HFF-Myc (cell line): ENCODE measurements at places on chromosomes 7 and 10.

DNA sequence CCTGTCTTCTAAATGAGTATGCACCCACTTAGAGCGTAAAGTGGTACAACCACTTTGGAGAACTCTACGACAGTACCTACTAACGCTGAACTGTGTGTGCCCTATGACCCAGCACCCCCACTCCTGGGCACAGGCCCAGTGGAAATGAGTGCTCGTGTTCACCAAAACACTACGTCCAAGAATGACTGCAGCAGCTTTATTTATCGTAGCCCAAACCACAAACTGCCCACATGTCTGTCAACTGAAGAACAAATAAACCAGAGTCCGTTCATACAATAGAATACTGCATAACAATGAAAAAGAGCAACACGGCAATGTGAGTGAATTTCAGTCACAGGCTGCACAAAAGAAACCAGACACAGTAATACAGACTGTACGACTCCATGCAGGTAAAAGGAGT is 35.4 kb downstream of the TLL2 start:
- no peak for DNase-seq

GRCh38 chr7:139341776-139342226 is 664 bp downstream of the FMC1 start:
- no peak for DNase-seq

- DNase-seq, result no peak
These were observed 11.5 kb upstream of the GRIFIN start for GRCh38 chr7:2487586-2488271.

- no peak for DNase-seq
These were observed 9.3 kb downstream of the RASGEF1A start for GRCh38 chr10:43257347-43258210.

- DNase-seq, result no peak
These were observed 39.6 kb downstream of the GLI3 start for GRCh38 chr7:42197451-42197850.

DNA sequence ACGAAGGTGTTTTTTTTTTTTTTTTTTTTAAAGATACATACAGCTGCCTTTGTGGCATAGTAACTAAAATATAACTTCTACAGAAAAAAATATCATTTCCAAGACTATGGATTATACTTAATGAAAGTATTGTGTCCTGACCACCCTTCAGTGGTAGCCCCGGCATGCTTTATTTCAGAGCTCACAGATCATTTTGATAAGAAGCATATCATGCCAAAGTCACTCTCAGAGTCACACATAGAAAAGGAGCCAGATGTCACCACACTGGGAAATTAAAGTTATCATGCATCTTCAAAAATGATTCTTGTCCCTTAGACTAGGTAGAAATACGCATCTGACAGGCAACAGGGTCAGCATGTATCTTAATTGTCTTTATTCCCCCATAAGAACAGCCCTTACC is 3.0 kb downstream of the ADARB2 start:
- DNase-seq, result no peak

- DNase-seq, result no peak
These were observed at the start of gene PAPOLB for GRCh38 chr7:4861673-4862072. Gene PAPOLB (minus strand): TSS chr7:4862030. CDS start chr7:4861810, 220 bp downstream.

GRCh38 chr10:21757185-21757901 is 223.3 kb downstream of the MLLT10 start:
- DNase-seq, result no peak

DNA sequence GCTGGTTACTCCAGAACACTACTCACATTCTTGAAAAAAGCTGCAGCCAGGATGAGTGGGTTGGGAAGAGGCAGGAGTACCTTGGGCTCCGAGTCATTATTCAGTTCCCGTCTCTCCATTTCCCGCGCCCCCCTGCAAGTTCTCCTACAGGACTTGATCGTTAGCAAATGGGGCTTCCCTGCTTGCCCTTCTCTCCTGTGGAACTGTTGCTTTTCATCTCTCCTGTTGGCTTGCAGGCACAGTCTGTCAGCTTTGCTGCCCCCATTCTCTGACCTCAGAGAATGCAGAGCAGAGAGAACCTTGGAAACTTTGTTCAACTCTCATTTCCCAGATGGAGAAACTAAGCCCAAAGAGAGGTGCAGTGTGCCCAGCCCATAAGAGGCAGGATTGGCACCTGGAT is 35.6 kb upstream of the LRRC4 start:
- no peak for DNase-seq

- no peak for DNase-seq
These were observed 121.6 kb downstream of the SH2D4B start for GRCh38 chr10:80659289-80659688.

DNA sequence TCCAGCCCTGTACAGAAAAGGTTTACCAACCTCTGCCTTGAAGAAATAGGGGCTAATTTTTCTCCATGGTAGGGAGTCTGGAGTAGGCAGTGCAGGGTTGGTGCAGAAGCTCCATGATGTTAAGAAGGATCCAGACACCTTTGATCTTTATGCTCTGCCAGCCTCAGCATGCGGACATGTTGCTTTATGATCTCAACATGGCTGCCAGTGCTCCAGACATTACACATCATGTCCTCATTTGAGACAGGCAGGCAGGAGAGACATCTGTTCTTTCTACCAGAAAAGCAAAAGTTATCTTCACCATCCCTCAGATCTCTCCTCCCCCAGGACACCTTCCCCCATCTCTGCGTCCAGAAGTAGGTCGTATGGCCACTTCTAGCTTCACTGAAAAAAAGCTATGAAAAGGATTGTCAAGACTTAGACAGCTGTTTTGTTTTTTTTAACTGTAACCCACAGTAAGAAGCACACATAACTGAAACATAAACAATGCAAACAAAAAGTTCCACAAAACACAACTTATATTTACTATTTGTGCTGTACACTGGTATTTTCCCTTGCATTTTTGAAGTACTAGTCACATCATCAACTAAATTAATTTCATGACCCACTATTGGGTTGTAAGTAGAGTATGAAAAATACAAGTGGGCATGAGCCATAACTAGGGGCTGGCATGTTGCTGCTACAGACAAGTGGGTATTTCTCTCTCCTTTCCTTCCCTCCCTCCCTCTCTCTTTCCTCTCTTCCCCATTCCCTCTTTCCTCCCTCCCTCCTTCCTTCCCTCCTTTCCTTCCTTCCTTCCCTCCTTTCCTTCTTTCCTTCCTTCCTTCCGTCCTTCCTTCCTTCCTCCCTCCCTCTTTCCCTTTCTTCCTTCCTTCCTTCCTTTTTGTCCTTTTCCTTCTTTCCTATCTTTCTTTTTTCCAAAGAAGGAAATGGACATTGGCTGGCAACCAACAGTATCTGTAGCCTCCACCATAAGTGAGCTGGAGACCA is 2.6 kb upstream of the RASSF4 start:
- no peak for DNase-seq

DNA sequence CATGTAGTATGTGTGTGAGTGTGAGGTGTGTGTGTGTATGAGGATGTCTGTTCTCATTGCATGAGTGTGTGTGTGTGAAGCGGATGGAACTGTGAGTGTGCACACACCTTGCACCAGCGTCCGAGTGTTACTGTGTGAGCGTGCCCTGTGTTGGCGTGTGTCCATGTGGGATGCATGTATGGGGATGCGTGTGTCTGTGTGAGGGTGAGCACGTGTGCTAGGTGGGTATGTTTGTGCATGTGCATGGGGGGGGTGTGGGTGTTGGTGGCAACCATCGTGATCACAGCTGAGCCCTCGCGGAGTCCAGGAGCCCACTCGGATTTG is 6.4 kb downstream of the KNDC1 start:
- no peak for DNase-seq

DNA sequence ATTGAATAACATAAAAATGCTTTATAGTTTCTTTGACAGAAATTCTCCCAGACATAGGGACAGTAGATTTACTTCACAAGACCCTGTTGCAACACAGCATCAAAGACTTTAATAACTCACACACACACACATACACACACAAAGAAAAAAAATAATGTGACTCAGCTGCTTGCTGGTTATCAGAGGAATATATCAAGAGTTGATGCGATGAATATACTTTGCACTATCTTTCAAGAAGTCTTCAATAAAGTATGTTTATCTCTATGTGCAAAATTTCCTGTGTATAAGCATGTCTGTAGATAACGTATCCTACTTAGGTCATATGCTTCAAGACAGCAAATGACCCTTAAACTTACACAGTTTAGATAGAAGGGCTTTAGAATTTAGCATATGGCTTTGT is 243.1 kb downstream of the ARL4A start:
- no peak for DNase-seq

- DNase-seq, result no peak
These were observed 36.6 kb upstream of the ZMIZ2 start for GRCh38 chr7:44712012-44712411.

DNA sequence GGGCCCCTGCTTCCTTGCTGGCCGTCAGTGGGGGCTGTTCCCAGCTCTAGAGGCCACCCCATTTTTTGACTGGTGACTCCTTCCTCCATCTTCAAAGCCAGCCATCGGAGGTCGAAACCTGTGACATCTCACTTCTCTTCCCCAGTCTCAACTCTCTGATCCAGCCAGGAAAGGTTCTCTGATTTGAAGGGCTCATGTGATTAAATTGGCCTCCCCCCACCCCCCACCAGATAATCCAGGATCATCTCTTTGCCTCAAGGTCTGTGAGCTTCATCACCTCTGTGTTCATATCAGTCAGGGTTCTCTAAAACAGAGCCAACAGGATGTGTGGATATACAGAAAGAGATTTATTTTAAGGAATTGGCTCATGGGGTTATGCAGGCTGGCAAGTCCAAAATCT is 5.6 kb upstream of the RAMP3 start:
- DNase-seq, result no peak

- no peak for DNase-seq
These were observed 256.8 kb downstream of the BMPER start for GRCh38 chr7:34162027-34162565.

DNA sequence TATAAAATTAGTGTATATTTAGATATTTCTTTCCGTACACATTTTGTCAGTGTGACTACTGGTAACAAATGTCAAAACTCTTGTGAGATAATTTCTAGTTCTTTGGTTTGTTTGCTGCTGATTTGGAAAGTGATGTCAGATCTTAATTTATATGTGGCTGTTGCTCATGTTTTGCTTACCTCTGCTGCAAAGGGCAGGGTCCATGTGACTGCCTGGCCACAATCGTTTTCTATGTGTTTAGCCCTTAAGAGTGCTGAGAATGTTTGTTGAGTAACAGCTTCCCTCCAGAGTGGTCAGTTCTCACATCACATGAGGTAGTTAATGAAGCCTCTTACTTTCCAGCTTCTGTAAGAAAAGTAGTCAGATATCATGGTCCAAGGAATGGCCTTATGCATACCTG is 4.2 kb downstream of the NRBF2 start:
- DNase-seq, result no peak

DNA sequence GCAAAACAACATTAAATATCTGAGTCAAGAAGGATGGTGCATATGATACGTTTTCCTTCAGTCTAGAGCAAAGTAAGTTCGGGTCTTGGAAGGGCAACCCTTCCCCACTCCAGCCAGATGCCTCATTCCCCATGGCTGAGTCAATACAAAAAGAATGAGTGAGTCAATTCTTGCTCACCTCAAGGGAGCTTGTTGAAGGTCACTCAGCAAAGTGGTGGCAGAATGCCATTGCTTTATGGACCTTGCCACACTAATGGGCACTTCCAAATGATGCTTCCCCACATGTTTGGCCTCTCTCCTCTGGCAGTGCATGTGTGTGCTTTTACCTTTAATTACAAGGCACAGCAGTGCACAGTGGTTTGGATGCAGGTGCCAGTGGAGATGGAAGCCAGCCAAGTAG is 296.5 kb downstream of the SORCS3 start:
- peak; percentile 20 for DNase-seq

GRCh38 chr10:11595395-11595692 is 16.1 kb downstream of the USP6NL start:
- DNase-seq, result no peak

DNA sequence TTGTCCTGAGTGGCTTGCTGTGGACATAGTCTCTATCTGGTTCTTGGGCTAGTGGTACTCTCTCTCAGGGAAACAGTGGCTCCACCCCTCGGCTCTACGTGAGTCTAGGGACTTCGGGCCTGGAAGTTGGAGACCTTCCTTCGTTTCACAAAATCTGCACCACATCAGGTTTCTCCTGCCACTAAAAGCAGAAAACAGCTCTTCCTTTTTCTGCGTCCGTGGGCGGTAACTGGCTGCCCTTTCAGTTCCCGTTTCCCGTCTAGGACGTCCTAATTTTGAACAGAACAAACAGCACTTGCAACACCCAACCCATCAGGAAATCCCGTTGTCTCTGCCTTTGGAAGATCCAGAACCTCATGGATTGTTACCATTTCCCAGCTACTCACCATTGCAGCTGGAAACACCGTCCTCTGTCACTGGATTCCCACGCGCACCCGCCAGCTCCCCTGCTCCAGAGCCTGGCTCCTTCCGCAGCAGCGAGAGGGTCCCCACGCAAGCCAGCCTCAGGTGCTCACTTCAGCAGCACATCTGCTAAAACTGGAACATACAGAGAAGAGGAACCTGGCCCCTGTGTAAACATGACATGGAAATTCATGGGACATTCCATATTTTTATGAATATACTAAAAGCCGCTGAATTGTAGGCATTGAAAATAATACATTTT is 311.4 kb upstream of the AKR1E2 start:
- no peak for DNase-seq

DNA sequence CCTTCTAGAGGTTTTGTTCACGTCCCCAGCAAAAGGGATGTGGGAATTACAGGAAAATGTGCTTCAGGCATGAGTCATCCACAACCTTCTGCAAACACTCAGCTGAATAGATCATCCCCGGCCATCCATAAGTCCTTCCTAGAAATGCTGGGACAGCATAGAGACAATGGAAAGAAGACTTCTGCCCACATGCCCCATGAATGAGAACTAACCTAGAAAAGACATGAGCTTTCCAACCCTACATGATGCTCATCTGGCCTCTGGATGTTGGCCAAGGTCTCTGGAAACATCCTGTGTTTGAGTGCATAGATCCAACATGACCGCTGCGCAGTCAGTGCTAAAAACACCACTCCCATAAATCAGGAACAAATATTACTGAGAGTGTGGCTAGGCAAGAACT is 277.5 kb downstream of the PLXNA4 start:
- no peak for DNase-seq

GRCh38 chr7:32299133-32299702 is 191.0 kb downstream of the LSM5 start:
- no peak for DNase-seq

GRCh38 chr7:69693042-69693441 is 94.8 kb downstream of the AUTS2 start:
- DNase-seq, result no peak

GRCh38 chr10:91201213-91201996 is 19.1 kb upstream of the PCGF5 start:
- no peak for DNase-seq

DNA sequence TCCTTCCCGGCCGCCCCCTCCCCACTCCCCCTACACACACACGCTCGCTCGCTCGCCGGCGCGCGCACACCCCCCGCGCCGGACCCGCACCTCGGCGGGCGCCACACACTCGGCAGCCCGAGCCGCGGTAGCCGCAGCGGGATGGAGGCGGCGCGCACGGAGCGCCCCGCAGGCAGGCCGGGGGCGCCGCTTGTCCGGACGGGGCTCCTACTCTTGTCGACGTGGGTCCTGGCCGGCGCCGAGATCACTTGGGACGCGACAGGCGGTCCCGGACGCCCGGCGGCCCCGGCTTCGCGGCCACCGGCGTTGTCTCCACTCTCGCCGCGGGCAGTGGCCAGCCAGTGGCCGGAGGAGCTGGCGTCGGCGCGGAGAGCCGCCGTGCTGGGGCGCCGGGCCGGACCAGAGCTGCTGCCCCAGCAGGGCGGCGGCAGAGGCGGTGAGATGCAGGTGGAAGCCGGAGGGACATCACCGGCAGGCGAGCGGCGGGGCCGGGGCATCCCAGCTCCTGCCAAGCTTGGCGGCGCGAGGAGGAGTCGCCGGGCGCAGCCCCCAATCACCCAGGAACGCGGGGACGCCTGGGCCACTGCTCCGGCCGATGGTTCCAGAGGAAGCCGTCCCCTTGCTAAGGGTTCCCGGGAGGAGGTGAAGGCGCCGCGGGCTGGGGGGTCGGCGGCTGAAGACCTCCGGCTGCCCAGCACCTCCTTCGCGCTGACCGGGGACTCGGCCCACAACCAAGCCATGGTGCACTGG is at the start of gene SORCS3:
Gene SORCS3 (plus strand): TSS at position 104 of the 750 bp plus-strand sequence.
- no peak for DNase-seq
